Naive thymus-derived CD8-positive, alpha-beta T cell (primary cell): ENCODE measurements at places on chromosomes 2 and 18.
A peak's percentile ranks its signal among the peaks of the same experiment; 100 is the strongest.

GRCh38 chr2:144670738-144671137, 150.8 kb upstream of the ZEB2 start:
- no peak for DNase-seq

GRCh38 chr18:63505566-63506335, 29.0 kb downstream of the SERPINB5 start:
- DNase-seq = no peak

GRCh38 chr2:134104754-134105153, 149.1 kb upstream of the MGAT5 start:
- DNase-seq = no peak

- no peak for DNase-seq
Observed at GRCh38 chr2:64056021-64056420, 36.8 kb upstream of the VPS54 start.

DNA sequence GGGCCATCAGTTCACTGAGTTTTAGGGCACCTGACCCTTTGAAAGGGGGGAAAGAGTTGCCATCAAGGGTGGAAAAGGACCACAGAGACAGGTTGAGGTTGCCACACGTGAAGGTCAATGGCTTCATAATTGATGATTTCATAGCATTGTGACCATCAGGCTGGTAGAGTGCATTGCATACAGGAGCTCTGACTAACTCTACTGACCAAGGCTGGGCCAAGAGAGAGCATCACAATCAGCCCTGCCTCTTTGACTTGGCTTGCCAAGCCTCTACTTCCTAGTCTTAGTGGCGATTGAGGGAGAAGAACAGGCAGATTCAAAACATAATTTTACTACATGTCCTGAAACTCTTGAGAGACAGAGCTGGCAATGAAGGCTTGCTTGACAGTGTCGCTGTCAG, 5.8 kb upstream of the TNP1 start:
- no peak for DNase-seq

GRCh38 chr2:205270689-205271088, 411.6 kb upstream of the NRP2 start:
- DNase-seq = no peak

- no peak for DNase-seq
Observed at GRCh38 chr2:210752532-210752931, 196.1 kb downstream of the CPS1 start.

DNA sequence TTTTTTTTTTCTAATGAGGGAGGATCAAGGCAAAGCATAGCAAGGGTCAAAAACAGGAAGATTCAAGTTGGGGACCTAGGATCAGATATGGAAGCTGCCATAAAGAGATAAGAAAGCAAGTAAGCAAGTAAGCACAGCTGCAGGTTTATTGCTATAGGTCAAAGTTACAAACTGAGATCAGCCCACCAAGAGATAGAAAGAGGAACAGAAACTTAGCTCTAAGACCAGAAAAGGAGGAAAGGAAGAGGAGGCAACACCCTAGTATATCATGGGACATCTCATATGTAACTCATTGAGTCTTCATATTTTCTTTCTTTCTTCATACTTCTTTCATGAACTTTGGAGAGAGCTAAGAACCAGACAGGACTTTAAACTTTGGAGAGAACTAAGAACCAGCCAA, 295.9 kb upstream of the CRIM1 start:
- no peak for DNase-seq

DNA sequence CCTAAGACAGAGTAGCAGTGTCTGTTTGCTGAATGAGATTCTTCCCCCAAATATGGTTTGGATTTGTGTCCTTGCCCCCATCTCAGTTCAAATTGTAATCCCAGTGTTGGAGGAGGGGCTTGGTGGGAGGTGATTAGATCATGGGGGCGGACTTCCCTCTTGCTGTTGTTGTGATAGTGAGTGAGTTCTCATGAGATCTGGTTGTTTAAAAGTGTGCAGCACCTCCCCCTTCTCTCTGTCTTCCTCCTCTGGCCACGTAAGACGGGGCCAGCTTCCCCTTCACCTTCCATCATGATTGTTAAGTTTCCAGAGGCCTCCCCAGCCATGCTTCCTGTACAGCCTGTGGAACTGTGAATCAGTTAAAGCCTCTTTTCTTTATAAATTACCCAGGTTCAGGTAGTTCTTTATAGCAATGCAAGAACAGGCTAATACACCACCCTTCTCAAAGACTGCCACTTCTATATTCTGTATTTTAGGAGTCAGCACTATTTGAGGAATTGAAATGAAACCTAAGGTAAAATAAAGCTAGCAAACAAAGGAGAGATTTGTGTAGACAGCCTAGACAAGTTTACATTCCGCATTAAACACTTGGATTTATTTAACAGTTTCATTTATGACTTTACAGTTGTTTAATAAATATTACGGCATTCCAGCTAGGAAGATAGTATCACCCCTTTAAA, 21.6 kb downstream of the FBXO36 start:
- DNase-seq = no peak

- no peak for DNase-seq
Observed at GRCh38 chr2:44616667-44617155, 255.0 kb downstream of the CAMKMT start.

GRCh38 chr18:26008096-26008495, 82.3 kb downstream of the SS18 start:
- DNase-seq = no peak

DNA sequence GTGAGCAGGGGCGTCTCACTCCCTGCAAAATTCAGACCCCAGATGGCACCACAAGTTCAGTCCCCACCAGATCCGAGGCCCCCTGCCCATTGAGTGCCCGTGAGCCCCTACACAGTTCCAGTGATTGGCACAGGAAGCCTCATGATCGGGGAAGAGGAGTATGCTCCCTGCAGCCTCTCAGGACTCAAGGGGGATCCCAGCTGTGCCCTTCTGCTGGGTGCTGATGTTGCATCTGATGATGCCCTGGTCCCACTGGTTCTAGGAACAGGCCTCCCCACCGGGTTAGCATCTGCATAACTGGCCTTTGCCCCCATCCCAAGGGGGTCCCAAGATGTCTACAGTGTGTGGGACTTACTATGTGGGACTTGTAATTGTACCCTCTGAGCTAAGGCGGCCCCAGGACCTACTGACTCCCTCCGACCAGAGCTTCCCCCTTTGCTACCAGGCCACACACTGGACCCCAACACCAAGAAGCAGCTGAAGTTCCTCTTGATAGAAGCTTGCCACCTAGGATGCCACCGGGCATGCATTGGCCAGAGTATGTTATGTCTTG, 8.6 kb downstream of the ALPG start:
- DNase-seq = no peak

- DNase-seq = peak; percentile 5
Observed at GRCh38 chr2:209424199-209424701, 403 bp downstream of the MAP2 start.

- DNase-seq = no peak
Observed at GRCh38 chr2:191417746-191418145, 172.5 kb downstream of the MYO1B start.

DNA sequence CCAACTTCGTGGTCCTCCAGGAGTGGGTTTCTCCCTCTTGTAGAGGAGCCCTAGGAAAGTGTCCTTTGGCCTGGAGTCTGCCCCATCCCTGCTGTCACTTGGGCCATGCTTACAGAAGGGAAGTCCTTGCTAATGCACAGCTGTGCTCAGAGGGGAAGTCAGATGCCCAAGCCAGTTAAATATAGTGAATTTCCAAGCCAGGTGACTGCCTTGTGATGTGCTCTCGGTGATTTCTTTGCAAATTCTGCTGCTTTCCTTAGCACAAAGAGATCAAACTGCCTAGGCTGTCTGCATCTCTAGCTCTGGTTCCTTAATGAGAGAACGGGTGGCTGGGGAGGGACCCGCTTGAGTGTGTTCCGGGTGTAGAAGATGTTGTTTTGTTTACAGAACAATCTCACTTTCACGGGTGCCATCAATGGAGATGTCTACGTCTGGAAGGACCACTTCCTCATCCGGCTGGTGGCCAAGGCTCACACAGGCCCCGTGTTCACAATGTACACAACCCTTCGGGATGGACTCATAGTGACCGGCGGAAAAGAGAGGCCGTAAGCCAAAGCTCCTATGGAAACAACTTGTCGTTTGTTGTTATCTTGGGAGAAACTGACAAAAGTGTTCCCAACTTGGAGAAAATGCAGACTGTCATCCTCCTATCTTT, 91.4 kb downstream of the RTN4 start:
- no peak for DNase-seq
